OCI-LY7 (cell line): ENCODE measurements at places on chromosomes 7 and 10. TPM values are rescaled to one million over a fixed set of nuclear protein-coding genes. Genes with fewer than 3 reads are reported as not detected.

DNA sequence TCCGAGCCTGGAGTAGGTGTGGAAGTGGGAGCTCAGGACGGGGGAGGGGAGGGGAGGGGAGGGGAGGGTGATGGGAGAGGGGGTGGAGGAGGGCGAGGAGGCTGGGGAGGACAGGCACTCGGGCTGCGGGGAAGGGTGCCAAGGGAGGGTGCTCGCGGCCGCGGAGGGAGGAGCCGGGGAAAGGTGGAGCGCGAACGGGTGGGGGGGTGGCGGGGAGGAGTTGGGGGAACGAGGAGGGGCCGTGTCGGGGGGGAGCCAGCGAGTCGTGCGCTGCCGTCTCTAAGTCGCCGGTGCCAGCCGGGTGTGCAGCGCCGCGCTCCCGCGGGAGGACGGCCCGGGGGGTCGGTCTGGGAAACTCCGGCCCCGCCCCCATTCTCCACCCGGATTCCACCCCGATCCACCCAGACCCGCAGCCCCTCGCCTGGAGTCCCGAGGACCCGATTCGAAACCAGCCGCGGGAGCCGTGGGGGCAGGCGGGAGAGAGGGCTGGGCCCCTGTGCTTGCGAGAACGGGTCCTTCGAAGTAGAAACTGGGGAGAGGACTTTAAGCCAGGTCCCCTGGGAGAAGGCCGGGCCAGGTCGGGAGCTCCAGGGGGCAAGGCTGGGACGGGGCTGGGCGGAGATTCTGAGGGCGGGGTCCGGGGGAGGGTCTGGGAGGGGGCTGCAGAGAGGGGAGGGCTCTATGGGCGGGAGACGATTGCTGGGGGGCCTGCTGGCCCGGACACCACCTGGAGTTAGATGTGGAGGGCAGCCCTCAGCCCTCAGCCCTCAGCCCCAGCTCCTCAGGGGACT is at the start of gene ZNF467:
Gene ZNF467, minus strand, starts transcription at position 143 of the 791 bp plus-strand sequence. CDS start 2,556 bp downstream, outside the sequence.
- no peak for DNase-seq

DNA sequence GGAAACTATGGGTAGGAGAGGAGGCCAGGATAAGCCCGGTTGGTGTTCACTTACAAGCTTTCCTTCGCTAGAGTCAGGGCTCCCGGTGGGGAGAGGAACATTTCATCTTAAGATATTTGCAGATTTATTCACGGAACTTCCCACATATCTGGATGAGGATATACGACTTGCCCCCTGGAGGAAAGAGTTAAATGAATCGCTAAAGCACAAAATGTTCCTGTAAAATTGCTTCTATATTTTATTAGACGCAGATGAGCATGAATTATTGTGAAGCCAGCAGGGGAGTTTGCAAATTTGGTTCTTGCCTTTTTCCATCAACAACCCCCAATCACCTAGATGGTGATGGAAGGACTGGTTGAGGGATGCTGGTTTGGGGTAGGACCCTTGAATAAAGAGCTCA is 47.9 kb upstream of the BAIAP2L1 start:
- no peak for DNase-seq

GRCh38 chr7:50851451-50851850 is 68.8 kb upstream of the GRB10 start:
- DNase-seq, result no peak

GRCh38 chr7:38909870-38910269 is 879 bp upstream of the VPS41 start:
- DNase-seq, result no peak

DNA sequence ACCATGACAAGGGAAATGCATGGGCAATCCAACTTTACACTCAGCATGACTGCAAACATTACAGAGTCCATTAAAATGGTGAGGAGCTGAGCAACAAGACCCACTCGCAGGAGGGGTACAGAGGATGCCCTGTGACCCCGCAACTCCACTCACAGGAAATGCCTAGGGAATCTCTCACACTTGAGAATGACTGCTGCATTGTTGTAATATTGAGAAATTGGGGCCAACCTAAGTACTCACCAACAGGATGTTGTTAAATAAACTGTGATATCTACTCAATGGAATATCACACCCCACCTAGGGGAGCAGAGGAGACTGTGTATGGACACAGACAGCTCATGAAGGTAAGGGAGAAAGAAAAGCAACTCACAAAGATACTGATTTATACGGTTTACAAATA is 53.4 kb upstream of the CAMK2B start:
- DNase-seq, result no peak

The ATRNL1 gene
- not detected in 2 replicates for total RNA-seq

The AKR1C2 gene
- total RNA-seq, result not detected in 2 replicates

GRCh38 chr10:36018996-36019395 is 376.9 kb upstream of the FZD8 start:
- DNase-seq, result no peak

- DNase-seq, result no peak
Observed at GRCh38 chr7:77455321-77455720, 39.2 kb upstream of the GSAP start.

DNA sequence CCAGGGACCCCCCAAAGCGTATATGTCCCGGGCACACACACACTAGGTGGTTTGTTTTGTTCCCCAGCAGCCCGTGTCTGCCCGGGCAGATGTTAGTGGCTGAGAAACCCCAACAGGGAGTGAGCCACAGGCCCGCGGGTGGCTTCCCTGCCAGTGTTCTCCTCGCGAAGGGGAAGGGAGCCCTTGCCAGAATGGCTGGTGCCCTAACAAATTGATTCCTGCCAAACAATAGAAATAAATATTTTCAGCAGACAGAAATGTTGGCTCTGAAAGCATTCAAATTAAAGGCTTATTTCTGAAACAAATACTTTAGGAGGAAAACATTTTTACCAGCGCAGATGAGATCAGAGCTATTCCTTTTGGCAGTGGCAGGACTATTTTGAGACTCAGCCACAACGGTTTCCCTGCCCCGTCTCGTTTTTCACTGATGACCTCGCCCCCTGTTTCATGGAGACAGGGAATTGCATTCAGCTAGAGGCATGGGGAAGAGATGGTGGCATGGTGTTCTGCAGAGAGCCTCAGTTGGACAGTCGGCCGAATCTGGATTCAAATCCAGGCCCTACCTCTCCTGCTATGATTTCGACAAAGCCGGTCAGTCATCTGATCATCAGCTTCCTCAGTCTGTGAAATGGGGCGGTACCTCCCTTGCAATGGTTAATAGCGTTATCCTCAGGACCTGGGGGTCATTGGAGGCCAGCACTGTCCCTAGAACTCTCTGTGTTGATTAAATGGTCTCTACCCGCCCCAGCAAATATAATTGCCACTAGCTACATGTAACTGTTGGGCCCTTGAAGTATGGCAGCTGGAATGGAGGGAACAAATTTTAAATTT is 84.5 kb downstream of the CUX1 start:
- DNase-seq, result no peak
